ENCODE measurements at places on chromosomes 1 and 21.

DNA sequence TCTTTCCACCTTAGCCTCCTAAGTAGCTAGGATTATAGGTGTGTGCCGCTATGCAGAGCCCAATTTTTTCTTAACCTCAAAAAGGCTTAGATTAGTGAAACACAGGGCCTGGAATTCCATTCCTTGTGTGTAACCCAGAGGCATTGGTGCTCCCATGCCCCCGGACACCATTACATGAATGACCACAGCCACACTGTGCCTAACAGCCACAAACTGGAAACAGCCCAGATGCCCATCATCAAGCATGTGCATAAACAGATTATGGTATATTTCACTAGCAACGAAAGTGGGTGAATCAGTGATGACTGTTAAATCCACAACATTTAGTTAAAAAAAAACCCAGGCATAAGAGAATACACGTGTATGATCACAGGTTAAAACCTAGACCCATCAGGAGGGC is 24.4 kb downstream of the ADAM30 start:
- peak; percentile 12 for DNase-seq

DNA sequence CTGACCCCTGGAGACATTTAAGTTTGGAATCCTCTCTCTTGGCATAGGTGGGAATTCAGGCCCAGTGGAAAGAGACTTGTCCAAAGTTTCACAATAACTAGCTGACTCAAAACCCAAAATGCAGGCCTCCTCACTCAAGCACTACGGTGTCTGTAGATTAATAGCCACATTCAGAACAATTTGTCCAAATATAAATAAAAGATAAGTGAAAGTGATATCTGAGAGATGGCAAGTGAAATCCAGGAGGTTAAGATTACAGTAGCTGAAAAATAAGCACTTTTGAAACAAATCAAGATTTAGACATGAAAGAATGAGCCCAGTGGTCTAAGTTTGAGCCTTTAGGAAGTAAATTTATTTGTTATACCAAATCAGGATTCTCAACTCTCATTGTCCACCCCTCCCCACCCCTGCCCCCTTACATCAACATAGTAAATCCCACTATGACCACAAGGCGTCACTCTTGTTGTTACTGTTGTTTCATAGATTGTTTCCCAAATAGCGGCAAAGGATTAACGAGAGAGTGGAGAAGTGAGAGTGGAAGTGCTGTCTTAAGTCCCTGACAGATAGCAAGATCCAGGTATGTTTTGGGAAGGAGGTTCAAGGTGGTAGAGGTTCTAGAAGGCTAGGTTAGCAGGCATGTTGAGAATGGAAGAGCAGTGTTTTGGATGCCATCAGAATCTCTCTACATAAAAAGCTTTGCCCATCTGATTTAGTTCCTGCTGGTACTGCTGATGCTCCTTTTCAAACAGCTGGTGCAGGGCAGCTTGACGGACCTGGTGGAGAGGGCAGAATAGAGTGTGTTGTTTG is 7.1 kb upstream of the TPM3 start:
- peak; percentile 92 for DNase-seq

DNA sequence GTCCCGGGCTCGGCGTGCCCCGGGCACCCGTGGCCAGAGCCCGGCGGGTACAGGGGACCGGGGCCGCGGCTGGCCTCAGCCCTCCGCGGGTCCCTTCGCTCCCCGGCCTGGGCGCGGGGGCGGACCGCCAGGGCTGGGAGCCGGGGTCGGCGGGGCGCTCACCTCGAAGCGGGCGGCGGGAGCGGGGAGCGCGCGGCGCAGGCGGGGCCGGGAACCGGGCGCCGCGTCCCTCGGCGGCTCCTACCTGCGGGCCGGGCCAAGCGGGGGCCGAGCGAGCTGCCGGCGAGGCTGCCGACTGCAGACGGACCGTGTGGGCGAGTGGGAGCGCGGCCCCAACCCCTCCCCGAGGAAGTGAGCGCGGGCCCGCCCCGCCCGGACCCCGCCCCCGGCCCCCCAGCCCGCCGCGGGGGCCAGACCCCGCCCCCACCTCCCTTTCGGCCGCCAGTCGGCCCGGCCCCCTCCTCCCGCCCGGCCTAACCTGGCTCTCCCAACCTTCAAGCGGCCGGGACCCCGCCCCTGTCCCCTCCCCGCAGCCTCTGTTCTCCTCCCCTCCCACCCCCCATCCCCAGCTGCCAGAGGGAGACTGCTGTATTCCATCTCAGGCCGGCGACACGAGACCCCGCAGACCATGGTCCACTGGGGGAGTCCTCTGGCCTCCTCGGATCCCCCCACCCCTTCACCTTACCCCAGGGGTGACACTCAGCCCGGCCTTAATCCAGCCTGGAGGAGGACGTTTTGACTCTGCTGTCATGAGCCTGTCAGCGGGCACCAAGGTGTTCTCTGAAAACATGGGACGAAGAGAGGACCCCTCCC is at the start of gene FHL3:
Gene FHL3, minus strand, starts transcription at position 320 of the 813 bp plus-strand sequence. CDS start 6,102 bp downstream, outside the sequence.
- DNase-seq, result peak; percentile 95

GRCh38 chr1:18253093-18253492 is 145.5 kb downstream of the IGSF21 start:
- DNase-seq, result peak; percentile 48

- no peak for DNase-seq
These were observed 33.3 kb upstream of the SUCO start for GRCh38 chr1:172499636-172500141.

GRCh38 chr1:171884475-171884874 is 43.2 kb downstream of the DNM3 start:
- DNase-seq, result no peak

- no peak for DNase-seq
These were observed 17.1 kb downstream of the TEX35 start for GRCh38 chr1:178530037-178530402.

DNA sequence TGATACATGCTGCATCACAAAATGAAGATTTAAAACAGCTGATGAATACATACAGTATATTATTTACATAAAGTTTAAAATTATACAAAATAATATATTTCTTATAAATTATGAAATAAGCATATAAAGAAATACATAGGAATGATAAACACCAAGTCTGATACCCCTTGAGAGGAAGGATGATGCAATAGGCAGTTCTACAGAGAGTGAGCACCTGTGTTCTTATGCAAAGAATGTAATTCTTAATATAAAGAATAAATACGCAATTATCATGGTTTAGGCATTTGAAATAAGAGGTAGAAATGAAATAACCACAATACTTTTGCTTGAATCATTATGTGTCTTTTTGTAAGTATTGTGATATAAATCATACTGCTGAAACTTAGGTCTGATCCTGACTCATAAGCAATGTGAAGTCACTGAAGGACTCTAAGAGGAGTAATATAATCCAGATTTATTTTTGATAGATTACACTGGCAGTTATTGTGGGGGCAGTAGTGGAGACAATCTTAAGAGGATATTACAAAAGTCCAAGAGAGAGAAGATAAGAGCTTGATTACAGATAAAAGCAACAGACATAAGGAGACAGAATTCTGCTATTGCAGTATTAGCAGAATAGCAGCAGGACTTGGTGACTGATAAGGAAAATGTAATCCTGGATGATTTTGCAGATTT is 39.0 kb downstream of the TTLL7 start:
- DNase-seq, result no peak

- peak; percentile 19 for DNase-seq
These were observed 74.1 kb downstream of the GALNT2 start for GRCh38 chr1:230141021-230141648.

DNA sequence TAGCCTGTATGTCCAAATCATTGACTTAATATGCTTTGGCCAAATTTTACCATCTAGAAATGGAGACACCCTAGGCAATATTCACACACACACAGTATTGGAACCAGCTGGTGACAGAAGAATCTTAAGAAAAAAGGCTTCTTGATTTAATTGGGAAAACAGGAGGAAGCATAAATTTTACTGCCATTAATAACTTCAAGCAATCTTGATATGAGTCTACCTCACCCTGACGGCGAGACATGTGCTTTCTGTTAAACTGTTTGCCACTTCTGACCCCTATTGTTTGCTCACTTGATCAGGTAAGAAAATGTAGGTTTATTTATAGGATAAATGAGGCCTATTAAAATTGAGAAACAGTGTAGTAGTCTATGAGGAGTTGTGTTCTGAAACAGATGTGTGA is 73.2 kb downstream of the KIFAP3 start:
- DNase-seq, result no peak

DNA sequence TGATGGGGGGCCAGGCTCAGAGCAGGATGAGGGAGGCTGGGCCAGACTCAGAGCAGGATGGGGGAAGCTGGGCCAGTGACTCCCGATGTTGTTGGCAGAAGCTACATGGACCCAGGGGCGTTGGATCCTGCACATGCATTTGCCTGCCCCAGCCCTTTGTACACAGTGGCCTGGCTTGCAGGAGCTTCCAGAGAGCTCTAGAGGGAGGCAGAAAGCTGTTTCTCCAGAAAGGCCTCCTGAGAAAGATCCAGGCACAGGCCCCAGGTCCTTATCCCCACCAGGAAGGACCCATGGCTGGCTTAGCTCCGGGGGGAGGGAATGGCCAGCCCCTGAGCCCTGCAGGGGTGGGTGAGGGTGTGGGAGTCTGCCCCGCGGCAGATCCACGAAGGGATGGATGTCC is 106.6 kb upstream of the ACTRT2 start:
- peak; percentile 4 for DNase-seq

- no peak for DNase-seq
These were observed 34.1 kb downstream of the TMCO4 start for GRCh38 chr1:19765623-19766022.

GRCh38 chr1:83860490-83861221 is 138.3 kb downstream of the TTLL7 start:
- no peak for DNase-seq

DNA sequence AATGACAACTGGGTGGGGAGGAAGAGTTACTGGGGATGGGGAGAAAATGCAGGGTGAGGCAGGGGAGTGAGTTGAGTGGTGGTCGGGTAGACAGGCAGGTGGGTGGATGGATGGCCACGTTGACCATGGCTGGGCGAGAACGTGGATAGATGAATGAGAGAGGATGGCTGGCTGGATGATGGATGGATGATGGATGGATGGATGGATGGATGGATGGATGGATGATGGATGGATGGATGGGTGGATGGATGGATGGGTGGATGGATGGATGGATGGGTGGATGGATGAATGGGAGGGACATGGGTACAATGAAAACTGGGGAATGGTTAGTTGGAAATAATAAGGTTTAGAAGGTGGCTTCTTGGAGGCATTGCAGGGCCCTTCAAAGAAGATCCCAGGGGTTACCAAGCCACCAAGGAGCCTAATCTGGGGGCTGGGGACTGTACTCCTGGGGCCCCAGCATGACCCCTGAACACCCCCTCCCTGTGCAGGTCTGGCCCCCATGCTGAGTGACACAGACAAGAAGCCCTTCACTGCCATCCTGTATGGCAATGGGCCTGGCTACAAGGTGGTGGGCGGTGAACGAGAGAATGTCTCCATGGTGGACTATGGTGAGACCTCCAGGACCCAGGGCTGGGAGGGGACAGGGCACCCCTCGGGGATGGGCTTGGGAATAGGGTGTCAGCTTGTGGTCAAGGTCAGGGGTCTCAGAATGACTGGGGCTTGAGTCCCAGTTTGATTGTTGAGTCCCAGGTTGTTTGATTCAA is 67.0 kb downstream of the ALPL start:
- DNase-seq, result no peak

DNA sequence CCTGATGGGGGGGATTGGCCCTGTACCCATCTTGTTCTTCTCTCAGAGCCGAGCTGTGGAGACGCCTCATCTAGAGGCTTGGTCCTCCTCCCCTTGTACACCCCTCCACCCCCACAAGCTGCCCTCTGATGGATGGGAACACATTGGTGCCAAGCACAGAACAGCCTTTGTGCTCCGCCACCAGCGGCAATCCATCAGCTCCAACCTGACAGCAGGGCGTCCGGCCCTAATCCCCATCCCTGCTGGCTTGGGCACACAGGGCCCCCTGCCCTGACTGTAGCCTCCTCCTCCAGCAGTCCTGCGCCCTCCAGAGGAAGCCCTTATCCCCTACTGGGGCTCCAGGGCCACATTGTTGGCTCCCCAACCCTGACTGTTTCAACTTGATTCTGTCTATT is 3.8 kb upstream of the MYOG start:
- DNase-seq, result peak; percentile 96

- DNase-seq, result no peak
These were observed 157.0 kb downstream of the RYR2 start for GRCh38 chr1:237199026-237199425.

- DNase-seq, result peak; percentile 80
These were observed 56.0 kb upstream of the CD53 start for GRCh38 chr1:110816945-110817344.

GRCh38 chr1:224392411-224393249 is 36.0 kb downstream of the CNIH4 start:
- no peak for DNase-seq

- DNase-seq, result no peak
These were observed 357.4 kb downstream of the LMX1A start for GRCh38 chr1:164999146-164999545.

DNA sequence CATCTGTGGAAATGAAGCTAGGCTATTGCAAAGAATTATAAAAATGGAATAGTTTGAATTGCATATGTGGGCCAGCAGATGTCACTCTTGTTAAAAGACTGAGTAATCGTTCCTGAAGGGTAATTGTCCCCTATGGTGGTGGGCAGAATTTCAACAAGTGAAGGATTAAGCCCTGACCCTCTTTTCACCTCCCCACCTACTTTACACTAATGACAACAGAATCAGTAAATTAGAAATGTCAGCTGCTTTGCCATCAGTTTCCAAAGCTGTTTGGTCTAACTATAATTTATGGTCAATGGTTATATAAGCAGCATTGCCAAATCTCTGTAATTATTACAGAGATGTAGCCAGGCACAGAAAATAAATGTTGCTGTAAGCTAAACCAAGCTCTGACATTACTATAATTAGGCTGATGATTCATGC is 898.6 kb downstream of the AMY1C start:
- peak; percentile 84 for DNase-seq

GRCh38 chr1:113861641-113862040 is 9.9 kb downstream of the PTPN22 start:
- DNase-seq, result no peak

DNA sequence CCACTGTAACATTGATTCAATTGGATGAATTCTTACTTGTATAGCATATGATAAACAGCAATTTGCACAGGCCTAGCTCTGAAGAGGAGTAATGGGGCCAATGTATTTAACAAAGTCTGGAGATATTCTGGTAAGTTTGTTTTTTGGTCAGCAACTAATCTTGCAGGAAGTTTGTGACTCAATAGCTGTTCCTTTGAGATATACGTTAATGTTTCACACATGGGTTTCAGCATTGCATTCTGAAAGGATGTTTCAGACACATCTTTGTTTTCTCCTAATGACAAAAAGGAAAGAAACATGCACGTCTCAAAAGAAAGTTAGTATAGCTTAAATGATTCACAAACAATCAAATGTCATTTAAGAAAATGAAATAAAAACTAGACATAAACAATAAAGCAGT is 49.0 kb downstream of the LTN1 start:
- no peak for DNase-seq

GRCh38 chr21:29378832-29379231 is 80.1 kb downstream of the BACH1 start:
- no peak for DNase-seq

- DNase-seq, result no peak
These were observed 536 bp downstream of the HMGCL start for GRCh38 chr1:23824711-23825075.

DNA sequence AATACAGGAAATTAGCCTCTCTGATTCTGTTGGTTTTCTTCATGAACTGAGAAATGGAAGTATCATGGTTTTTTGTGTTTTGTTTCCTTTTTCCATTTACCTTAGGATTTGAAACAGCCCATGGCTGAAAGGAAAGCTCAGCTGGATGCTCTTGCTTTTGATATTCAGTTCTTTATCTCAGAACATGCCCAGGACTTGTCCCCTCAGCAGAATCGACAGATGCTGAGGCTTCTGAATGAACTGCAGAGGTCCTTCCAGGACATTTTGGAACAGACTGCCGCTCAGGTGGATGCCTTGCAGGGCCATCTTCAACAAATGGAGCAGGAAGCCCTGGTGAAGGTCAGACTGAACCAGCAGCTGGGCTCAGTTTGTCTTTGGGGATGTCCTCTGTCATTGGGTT is 142.4 kb downstream of the MACF1 start:
- DNase-seq, result no peak
